ENCODE measurements at places on chromosomes 11 and 22. TPM values are rescaled to one million over a fixed set of nuclear protein-coding genes. Genes with fewer than 3 reads are reported as not detected.

The TTC28 gene
- polyA plus RNA-seq = 5.1 TPM

- no peak for DNase-seq
Measured at GRCh38 chr11:73416786-73417185, 40.6 kb downstream of the RELT start.

DNA sequence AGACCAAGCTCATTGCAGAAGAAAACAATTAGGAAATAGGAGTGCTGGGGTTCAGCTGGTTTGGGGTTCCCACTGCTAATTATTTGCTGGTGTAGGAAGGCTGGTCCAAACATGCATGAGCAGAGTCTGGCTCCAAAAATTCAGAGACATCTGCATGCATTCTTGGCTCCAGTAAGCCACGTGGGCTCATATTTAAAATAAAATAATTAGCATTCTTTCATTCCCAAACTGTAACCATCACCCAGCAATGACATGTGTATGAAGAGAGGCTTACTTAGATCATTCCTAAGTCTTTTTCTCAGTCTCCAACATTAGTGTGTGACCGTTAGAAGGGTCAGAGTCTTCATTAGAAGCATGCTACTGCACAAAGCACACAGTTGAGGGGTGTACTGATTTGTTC is 58.4 kb downstream of the EFCAB6 start:
- DNase-seq = no peak

The CRKL gene
- 39.7 TPM for polyA plus RNA-seq

The NECTIN1 gene
- polyA plus RNA-seq = 18.5 TPM

GRCh38 chr22:32661296-32661695 is 140.2 kb upstream of the TIMP3 start:
- DNase-seq = peak; percentile 52

GRCh38 chr22:18023509-18024275 is 669 bp downstream of the MICAL3 start:
- DNase-seq = peak; percentile 78

DNA sequence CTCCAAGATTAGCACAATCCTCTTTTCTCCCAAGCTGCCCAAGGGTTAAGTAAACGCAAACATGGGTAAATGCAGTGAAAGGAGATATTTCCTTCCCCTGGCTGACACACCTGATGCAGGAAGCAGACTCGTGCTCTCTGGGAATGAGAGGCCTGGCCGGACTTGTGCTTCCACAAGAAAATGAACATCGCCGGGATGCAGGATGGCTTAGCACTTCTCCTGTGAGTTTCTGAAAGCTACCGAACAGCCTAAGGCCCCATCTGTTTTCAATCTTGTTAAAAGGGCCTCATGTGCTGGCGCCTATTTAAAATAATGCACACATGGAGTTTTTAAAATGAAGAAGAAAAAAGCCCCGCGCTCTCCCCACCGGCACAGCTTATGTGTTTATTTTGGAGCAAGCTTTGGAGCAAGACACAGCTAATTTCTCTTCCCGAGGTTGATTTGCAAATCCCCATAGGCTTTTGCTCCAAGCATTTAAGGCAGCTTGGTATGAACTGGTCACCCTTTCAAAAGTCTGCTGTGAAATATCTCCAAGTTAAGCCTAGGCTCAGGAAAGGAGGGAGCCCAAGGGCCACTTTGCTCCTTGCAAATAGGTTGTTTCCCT is 100.9 kb downstream of the SYN3 start:
- DNase-seq = no peak

The RHOD gene
- polyA plus RNA-seq = 86.2 TPM

The SNRPD3 gene
- 91.1 TPM for polyA plus RNA-seq

DNA sequence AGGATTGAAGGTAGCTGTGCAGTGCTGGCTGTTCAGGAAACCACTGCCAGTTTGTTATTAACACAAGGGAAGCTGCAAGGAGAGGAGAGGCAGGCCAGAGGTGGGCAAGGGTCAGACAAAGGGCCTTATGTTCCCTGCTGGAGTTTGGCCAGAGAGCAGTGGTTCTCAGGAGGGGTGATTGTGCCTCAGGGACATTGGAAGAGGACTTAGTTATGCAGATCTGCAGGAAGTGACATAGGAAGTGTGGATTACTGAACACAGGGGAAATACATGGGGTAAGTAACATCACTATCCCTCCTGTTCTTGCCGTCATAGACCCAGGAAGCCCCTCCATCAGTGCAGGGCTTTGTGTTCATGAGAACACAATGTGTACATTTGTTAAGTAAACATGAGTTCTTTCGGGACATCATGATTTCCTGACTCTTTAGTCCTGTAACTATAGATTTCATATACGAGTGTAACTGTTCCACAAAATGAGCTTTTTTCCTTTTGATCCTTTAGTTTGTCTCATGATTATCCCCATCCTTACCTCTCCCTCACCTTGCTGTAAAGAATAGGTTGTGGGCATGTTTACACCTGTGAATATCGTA is 5.9 kb downstream of the SRRD start:
- no peak for DNase-seq

GRCh38 chr11:62393735-62394134 is 25.1 kb upstream of the SCGB1A1 start:
- no peak for DNase-seq

GRCh38 chr11:12362857-12363256 is 14.5 kb upstream of the PARVA start:
- DNase-seq = no peak

DNA sequence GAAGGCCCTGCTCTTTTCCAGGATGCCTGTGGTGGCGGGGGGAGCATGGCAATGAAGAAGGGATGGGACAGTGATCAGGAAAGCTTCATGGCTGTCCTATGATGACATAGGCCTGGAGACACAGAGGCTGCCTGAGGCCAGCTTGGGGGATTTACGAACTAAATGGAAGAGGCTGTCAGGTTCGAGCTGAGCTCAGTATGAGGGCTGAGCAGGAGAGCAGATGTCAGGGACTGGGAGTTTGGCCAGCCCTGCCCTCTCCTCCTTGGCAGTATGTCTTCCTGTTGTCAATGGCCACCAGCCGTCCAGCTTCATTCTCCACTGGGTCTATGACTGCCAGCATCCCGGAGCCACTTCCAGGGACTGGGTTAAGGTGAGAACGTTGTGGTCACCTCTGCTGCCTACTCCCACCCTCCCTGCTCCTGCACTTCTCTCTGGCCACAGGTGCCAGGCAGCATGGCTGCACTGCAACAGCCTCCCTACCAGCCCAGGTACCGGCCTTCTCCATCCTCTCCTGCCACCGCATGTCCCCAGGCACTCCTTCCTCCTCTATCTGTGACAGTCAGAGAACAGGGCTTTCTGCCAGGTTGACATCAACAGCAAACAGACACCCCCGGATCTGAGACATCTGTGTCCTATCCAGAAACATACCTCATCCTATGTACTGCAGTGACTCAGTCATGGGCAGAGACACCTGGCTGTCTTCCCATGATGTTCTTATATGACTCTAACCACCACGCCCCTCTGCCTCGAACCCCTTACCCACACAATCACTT is 75.1 kb downstream of the KIRREL3 start:
- no peak for DNase-seq

DNA sequence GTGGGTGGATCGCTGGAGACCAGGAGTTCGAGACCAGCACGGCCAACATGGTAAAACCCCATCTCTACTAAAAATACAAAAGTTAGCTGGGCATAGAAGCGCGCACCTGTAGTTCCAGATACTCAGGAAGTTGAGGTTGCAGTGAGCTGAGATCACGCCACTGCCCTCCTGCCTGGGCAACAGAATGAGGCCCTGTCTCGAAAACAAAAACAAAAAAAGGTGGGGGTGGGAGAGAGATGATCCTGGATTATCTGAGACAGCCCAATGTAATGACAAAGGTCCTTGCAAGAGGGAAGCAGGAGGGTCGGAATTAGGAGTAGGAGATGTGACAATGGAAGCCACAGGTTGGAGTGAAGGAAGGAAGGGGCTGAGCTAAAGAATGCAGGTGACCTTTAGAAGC is 87.6 kb upstream of the APOA1 start:
- DNase-seq = no peak

- no peak for DNase-seq
Measured at GRCh38 chr22:43273902-43274484, 69.2 kb downstream of the SCUBE1 start.

DNA sequence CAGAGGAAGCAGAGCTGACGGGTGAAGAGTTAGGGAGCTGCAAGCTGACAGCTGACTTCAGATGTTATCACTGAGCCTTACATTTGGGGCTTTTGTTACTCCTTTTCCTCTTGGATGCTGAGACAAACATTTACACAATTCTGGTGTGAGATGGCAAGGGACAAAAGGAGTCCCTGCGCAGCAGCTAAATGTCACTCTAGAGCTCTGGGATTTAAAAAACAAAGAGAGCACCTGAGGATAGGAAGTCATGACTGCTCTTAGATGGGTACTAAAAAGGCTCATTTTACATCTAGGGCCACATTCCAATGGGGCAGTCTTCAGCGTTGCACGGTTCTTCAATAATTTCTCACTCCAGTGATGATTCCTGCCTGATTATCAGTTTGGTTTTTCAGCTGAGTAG is 204.5 kb downstream of the RAB38 start:
- no peak for DNase-seq

The TRPC6 gene
- polyA plus RNA-seq = 0.55 TPM

The TSSK2 gene
- polyA plus RNA-seq = 0.19 TPM

The SCGB1A1 gene
- polyA plus RNA-seq = not detected

The ACCS gene
- 16.7 TPM for polyA plus RNA-seq

The PLEKHB1 gene
- 0.82 TPM for polyA plus RNA-seq

The TRIM49 gene
- polyA plus RNA-seq = not detected

DNA sequence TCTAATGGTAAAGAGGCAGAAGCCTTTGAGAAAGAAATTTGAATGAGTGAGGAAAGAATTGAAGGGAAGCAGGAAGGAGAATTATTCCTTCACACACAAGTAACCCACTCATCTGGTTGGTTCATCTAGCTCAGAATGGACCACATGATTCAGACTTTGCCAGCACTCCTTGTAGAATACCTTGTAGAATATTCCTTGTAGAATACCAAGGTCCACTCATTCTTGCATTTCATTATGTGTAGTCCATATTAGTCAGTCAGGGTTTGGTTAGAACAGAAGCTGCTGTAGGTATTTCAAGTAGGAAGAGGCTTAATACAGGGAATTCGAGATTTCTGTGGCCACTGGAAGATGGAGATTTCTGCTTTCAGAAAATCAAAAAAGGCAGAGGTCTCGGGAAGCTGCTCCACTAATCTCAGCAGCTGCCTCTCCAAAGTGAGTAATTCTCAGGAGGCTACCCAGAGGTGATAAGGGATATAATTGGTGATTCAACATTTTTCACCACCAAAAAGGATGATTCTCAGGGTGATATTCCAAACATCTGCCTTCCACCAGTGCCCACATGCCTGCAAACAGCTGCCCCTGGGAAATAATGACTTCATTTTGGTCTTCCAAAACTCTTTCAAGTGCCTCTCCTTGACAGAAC is 329.1 kb downstream of the TMEM135 start:
- no peak for DNase-seq

The NLRP10 gene
- not detected for polyA plus RNA-seq

- peak; percentile 49 for DNase-seq
Measured at GRCh38 chr11:11976481-11977127, 31.8 kb downstream of the DKK3 start.

- no peak for DNase-seq
Measured at GRCh38 chr11:86676533-86677154, 4.2 kb upstream of the ME3 start.

- peak; percentile 51 for DNase-seq
Measured at GRCh38 chr11:45155058-45155551, 8.7 kb downstream of the PRDM11 start.

- no peak for DNase-seq
Measured at GRCh38 chr22:36151006-36151595, 9.5 kb downstream of the APOL3 start.

GRCh38 chr11:26985943-26986342 is 8.0 kb upstream of the FIBIN start:
- no peak for DNase-seq

The SPA17 gene
- polyA plus RNA-seq = 5.6 TPM

The TRIM48 gene
- polyA plus RNA-seq = not detected

The MMP8 gene
- polyA plus RNA-seq = not detected

The SLC22A25 gene
- polyA plus RNA-seq = not detected

GRCh38 chr22:21077884-21078508 is 32.2 kb downstream of the LRRC74B start:
- DNase-seq = no peak

- no peak for DNase-seq
Measured at GRCh38 chr11:32893093-32893342, 407 bp downstream of the QSER1 start.

- DNase-seq = no peak
Measured at GRCh38 chr22:27616033-27616432, 185.5 kb downstream of the MN1 start.

DNA sequence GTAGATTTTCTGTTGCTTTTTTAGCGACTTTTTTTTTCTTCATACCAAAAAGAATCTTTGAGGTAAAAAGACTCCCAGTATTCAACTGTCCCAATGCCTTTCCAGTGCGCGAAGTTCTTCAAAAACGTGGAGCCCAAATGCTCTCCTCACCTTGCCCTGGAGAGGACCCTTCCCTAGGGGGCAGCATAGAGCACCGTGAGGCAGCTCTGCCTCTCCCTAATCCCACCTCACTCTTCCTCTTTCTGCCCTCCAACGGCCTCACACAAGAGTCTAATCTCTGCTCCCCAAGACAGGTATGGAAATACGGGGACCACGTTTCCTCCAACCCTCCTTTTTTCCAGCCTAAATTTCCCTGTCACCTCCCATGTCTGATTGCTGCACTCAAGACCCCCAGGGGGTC is 117.5 kb upstream of the ALX4 start:
- DNase-seq = no peak

GRCh38 chr11:119663279-119663678 is 65.7 kb downstream of the NECTIN1 start:
- DNase-seq = no peak

DNA sequence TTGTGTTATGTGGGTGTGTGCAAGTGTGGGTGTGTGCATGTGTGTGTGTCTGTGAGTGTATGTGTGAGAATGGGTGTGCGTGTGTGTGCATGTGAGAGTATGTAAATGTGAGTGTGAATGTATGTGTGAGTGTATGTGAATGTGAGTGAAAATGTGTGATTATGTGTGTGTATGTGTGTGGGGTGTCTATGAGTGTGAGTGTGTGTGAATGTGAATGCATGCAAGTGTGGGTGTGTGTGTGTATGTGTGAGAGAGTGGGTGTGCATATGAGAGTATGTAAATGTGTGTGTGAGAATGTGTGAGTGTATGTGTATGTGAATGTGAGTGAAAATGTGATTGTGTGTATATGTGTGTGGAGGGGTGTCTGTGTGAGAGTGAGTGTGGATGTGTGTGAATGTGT is 1292.7 kb downstream of the TBC1D22A start:
- no peak for DNase-seq

The VSTM5 gene
- 0.07 TPM for polyA plus RNA-seq

DNA sequence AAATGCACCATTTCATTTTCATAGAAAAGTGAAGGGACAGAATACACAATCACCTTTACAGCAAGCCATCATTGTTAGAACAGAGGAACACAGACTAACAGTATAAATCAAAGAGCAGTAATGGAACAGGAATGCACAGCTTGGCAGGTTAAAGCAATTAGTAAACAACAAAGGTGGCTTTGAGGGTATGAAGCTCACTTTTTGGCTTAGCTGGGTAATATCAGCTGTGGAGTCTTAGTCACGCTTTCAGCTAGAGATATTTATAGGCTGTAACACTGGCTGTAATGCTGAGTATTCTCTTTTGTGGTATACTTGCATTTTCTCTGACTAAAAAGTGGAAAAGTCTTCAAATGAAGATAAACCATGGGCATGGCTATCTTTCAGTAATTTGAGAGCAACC is 1780.5 kb downstream of the LRRC4C start:
- no peak for DNase-seq

All from heart left ventricle (tissue), 16 donors.